Thymus (tissue), 14 donors: ENCODE measurements at places on chromosomes 2 and 18.

DNA sequence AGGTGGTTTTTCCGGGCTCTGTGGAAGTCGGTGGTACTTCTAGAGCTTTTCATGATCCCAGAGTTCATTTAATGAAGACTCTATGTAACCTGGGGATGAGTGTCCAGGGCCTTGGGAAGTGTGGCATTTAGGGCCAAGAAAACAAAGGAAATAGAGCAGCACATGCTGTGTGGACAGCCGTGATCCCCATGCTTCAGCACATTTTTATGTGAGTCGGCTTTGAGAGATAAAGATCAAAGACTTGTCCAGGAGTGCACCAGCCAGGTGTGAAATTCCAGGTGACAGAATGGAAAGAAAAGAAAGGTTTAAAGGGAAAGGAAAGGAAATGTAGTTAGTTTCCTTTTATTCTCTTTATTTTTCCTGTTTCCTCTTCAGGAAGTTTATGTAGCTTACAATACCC is 258.0 kb upstream of the NRP2 start:
- no peak for DNase-seq

- DNase-seq: no peak
Measured at GRCh38 chr18:9082711-9083510, 19.6 kb upstream of the NDUFV2 start.

DNA sequence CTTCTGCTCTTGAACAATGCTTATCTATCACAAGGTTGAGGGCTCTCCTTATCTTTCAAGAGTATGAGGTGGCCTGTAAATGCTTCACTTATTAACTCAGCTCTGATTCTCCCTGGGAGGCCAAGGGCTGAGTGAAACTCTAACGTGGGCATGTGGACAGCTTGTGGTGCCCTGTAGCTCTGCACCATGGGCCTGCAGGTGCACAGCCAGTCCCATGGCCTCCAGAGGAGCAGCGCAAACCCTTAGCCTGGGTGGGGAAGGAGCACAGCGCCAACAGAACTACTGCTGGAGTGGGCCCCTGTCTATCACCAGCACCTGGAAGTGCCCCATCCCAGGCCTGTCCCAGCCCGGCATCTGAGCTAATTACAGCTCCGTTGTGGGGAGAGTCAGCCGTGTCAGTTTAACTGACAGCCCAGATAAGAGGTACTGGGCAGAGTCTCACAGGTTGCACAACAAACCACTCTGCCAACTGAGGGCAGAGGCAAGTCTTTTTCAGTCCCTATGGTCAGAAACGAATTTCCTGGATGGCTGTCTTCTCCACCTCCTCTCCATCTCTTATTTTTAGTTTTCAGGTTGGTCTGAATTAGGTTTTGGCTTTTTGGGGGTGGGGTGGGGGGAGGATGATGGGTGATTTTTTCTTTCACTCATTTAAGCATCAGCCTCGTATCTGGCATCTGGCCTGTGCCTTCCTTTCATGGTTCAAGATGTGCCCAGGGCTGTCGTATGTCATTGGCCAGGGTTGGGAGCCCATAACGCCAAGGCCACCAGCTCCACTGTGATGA is 219.5 kb downstream of the BCL2 start:
- peak; percentile 41 for DNase-seq

GRCh38 chr2:237766340-237766739 is 32.2 kb upstream of the RBM44 start:
- no peak for DNase-seq

- peak; percentile 81 for DNase-seq
Measured at GRCh38 chr2:226798422-226799210, 1.0 kb downstream of the IRS1 start.

- DNase-seq: no peak
Measured at GRCh38 chr2:185689906-185690539, 48.6 kb upstream of the FSIP2 start.

- no peak for DNase-seq
Measured at GRCh38 chr2:30688956-30689401, 118.3 kb downstream of the CAPN13 start.

DNA sequence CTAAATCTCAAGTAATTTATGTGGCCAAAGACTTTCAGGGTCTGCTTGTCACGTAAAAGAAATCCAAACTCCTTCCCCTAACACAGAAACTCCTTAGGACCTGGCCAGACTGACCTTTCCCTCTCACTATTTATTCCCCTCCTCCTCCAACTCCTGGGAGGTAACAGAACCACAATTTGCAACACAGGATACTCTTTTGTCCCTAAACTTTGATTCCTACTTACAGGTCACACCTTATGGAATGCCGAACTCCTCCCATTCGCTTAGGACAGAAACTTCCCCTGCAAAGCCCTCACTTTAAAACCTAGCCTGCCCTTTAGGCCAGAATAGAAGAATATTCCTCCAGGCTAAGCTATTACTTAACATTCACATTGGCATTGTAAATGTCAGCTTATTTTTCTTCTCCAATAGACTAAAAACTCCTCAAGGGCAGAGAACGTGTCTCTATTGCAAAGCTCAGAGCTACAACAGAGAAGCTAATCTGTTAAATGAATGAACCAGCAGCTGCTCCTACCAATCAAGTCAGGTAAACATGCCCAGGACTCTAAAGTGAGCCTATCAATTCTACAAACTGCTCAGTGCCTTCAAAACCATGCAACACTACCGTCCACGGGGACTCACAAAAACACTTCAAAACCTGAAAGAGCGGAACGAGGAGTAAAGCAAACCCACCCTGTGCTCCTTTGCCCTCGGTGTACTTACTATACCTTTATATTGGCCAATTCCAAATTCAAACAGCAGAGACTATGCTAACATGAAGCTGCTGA is 6.1 kb downstream of the INO80D start:
- no peak for DNase-seq

DNA sequence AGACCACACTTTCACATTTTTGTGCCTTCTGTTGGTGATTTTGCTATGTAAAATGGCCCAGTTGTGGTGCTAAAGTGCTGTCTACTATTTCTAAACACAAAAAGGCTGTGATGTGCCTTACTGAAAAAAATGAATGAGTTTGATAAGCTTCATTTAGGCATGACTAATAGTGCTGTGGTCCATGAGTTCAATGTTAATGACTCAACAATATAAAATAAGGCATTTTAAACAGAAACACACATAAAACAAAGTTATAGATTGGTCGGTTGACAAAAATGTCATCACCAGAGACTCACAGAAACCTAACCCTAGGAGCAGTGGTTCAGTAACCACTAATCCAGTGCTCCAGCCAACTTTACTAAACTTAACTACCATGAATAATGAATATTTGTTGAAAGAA is 160.0 kb downstream of the DNAH6 start:
- DNase-seq: no peak

DNA sequence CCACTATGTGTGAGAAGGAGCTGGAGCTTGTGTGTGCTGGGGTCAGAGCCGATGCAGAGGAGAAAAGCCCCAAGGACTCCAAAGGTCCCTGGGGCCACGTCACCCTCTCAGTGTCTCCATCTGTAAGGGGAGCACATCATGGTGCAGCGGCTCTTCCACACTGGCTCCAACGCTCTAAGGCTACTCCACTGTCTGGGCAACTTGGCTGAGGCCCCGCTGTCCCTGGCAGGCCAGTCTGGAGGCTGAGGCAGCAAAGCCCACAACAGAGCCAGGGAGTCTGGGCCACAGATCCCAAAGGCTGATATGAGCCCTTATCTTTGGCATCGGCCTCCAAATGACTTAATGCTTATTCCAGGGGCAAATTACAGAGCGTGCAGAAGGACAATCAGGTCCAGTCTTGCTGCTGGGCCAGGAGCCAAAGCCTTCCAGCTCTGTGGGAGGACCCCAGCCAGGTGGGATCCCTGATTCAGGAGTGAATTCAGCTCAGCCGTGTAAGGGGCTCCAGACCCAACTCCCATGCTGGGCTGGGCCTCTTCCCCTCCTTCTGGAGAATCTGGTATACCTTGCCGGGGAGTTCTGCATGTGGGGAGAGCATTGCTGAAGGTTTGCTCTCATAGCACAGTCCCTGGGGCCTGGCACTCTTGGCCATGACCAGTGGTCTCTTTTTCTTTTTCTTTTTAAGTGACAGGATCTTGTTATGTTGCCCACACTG is 1.8 kb upstream of the DUSP2 start:
- DNase-seq: no peak

DNA sequence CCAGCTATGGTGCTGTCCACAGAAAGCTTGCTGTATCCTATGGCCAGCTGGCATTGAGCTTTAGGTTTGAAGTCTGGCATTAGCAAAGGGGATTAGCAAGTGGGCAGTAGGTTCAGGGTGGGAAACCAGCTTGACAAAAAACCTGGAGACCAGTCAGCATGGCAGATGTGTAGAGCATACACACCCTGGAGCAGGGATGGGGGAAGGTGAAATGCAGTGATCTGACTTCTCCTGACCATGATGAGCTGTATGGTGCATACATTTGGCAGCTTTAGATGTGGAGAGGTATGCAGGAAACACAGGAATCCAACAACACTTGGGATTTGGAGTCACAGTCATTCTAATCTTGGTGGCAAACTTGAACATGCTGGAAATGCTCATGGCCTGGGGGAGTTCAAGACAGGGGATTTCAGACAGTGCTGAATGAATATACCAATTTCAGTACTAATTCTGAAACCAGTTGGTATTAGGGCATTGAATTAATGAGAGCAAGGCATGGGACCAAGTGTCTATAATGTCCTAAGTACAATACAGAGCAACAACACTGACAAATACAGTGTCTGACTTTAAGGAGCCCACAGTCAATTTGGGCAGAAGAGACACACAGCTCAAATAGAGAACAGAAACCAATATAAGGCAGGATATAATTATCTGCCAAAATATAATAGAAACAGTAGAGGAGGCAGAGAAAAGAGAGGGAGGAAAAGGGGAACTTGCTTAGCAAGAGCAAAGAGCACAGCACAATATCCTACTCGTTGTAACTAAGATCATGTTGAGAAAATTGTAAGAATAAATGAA is 11.8 kb downstream of the ARHGAP15 start:
- DNase-seq: no peak

DNA sequence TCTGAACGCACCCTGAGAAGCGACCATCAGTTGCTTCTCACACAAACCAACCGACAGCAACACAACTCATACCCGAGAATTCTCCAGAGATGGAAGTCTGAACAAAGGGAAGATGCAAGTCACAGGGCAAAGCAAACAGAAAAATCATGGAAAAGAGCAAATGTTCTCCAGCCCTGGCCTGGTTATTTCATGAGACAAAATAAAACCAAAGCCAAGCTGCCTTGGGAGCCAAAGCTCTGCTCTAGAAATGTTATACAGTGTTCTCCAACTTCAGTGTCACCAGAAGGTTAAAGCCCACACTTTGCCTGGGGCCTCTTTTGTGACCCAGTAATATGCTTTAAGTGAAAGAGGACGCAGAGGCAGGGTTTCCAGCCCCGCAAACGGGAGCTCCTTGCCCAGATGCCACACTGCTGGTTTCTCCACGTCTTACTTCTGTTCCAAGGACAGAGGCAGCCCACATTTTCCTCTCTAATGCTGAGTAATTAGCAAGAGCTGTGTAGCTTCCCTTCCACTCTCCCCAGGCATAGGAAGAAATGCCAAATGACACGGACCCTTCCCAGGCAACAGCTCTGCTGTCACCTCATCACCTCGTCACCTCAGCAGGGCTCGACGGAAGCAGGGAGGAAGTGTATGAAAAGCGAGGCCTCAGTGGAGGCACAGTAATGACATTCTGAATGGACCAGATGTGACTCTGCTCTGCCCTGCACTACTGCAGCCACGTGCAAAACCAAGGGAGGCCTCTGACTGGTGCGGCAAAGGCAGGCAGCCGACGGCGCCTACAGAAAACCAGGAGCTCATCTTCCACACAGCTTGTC is 64.7 kb downstream of the FBXO15 start:
- no peak for DNase-seq

GRCh38 chr18:3175195-3175758 is 44.5 kb downstream of the MYOM1 start:
- DNase-seq: no peak

DNA sequence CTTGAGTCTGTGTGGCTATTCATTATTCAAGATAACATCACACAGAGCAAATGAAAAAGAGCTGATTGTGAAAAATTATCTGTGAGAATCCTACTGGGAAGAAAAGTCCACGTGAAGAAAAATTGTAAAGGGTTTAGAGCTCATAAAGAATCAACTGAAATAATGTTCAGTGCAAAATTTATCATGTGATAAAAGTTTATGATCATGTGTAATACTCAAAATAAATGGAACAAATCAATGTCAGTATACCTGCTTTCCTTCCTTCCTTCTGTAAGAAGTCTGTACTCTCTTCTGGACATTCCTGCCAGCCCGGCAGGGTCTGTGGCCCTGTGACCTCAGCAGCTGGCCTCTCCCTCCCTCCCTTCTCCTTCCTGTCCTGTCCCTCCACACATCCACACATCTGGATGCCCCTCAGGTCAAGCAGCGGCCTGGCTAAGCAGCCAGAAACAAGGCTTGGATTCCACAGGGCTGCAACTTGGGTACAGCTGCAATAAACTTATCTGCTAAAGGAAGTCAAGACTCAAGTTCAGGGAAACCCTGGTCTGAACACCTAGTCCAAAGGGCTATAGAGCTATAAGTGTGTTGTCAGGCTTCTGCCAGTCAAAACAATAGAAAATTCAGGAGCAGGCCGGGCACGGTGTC is 172.1 kb downstream of the MREG start:
- no peak for DNase-seq

DNA sequence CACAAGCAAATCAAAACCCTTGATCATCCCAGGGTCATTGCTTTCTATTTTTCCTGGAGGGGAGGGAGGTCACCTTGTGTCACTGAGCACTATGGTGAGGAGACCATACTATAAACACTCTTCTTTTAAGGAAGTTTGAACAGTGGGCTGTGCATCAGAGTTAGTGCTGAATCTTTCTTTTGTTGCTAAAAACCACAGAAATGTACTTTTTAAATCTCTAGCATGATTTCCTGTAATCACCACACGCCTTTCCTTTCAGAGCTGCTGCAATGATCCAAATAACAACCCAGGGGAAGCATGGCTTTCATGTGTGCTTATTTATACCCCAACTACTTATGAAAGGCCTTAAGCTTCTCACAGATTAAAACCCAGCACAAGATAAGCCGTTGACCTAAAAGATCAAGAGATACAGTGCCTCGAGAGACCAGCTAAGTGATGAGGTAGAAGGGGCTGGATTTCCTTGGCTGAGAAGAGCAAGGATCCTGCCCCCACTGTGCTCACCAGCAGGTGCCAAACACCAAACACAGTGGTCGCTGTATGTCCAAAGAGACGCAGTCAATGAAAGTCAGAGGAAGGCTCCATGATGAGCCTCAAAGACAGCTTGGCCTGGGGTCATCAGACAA is 34.7 kb downstream of the TRABD2A start:
- DNase-seq: peak; percentile 29

DNA sequence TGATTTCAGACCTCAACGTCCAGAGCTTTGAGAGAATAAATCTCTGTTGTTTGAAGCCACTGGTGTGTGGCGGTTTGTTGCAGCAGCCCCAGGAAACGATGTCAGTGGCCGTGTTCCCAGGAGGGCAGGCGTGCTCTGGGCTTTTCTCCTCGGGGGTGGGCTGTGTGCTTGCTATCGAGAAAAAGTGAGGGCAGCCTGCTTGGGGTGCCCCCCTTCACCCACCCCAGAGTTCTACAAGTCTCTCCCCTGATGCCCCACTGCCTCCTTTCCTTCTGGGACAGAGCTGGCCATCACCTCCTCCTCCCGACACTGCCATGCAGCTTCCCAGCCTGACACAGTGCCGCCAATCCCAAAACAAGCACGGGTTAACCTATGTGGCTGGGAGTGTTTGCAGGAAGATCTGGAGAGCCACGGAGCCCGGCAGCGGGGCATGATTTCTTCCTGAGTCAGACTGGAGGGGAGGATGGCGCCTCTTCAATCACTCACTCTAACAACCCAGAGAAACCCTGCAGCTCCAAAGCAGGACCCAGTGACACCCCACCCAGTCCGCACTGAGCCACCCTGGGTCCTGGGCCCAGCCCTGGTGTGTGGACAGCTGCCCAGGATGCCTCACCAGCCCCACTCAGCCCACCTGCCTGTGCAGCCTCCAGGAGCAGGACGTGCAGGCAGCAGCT is 213.7 kb upstream of the RAB6C start:
- no peak for DNase-seq
